Ecto neural progenitor cell (in vitro differentiated cells): ENCODE measurements at places on chromosomes 16 and 17.

GRCh38 chr16:64914-65255, 7.5 kb downstream of the RHBDF1 start:
- DNase-seq = no peak

DNA sequence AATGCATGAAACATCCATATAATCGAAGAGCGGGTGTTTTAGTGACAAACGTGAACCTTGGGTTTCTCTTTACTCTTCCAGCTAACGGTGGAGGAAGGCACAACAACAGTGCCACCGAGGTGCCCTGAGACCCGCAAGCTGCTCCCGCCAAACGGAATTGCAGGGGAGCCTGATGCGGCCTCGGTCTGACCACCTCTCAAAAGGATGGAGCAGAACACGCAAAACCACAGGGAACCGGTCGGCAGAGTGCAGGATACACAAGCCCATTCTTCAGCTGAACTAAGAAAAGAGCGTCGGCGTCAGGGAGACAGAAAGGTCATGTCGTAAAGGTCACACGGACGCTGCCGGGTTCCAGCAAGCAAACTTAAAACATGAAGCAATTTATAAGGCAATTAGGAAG, 109.5 kb upstream of the ZNF750 start:
- DNase-seq = no peak

- DNase-seq = no peak
Observed at GRCh38 chr17:42980766-42981397, 517 bp downstream of the RUNDC1 start.

DNA sequence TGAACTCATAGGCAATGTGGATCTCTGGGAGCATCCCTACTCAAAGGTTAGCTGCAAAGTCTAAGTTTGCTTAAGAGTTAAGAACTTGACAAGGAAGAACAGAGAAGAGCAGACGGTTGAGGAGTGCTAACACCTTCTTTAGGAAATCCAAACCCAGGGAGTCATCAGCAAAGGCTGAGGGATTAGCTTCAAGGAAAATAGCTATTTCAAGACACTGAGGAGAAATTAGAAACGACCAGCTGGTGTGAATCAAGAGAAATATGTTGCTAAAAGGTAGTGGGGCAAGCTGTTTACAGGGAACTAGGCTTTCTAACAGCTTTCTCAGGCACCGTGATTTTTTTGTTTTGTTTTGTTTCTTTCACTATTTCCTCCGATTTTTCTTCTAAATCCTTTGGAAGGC, 90.7 kb downstream of the CDH8 start:
- no peak for DNase-seq

GRCh38 chr16:12573300-12573699, 230.4 kb downstream of the CPPED1 start:
- no peak for DNase-seq

DNA sequence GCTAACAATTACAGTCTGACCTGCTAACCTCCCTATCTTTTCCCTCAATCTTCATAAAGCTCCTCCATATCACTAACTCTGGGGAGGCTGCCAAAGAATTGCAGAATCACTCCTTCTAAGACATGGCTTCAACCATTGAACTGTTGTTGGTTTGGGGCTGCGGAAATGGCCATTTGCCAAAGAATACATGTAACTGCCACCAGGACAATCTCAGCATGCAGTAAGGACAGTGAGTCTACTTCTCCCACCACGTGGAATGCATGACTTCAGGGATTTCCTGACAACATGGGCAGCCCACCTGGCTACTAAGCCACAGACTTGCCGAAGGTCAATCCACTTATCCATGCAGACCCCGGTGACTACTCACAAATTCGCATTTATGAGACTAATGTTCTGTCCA, 104.3 kb upstream of the NUDT7 start:
- DNase-seq = no peak

DNA sequence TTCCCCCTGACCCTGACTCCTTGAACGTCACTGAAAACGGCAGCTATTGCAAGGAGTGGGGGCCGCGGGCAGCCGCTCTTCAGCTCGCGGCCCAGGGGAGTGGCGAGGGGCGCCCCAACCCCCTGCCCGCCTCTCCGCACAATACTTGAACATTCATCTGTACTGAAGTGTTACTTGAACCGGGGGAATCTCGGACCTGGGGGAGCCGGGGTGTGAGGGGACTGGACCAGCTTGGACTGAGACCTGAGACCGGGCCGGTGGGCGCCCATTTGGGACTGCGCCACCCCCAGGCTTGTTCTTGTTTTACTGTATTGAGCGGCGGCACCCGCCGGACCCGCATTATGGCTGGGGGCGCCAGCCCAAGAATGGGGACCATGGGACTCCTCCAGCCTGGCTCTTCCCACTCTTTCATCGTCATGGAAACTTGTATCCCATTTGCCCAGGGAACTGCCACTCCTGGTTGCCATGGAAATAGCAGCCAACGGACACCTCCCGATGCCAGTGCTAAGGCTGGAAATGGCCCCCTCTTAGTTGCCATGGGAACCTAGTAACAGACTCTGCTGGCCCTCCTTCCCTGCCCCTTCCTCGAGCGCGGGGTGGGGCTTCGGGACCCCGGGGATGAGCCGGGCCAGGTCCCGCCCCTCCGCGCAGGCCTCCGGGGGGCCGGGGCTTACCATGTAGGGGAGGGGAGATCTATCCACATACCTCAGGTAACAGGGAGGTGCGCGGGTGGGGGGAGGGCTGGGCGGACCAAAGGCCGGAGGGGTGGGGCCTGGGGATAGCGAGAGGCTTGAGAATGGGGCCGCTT, 805 bp upstream of the ORAI3 start:
- peak; percentile 97 for DNase-seq

GRCh38 chr17:36859706-36860105, 77.6 kb upstream of the LHX1 start:
- no peak for DNase-seq

DNA sequence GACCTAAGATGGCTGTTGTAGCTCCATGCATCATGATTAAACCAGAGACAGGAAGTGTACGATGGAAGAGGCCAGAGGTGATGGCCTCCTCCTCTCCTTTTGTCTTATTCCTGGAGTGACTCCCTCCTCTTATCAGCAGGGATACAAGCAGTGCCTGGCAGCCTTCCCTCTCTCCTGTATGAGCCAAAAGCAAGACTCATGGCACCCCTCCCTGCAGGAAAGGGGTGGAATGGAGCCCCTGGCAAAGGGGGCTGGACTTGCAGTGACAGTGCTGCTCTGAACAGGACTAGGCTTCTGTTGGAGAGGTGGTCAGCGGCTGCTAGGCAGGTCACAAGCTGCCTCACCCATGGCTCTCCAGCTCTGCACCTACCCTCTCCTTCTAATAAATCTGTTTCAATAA, 8.4 kb downstream of the TXNL4B start:
- no peak for DNase-seq

DNA sequence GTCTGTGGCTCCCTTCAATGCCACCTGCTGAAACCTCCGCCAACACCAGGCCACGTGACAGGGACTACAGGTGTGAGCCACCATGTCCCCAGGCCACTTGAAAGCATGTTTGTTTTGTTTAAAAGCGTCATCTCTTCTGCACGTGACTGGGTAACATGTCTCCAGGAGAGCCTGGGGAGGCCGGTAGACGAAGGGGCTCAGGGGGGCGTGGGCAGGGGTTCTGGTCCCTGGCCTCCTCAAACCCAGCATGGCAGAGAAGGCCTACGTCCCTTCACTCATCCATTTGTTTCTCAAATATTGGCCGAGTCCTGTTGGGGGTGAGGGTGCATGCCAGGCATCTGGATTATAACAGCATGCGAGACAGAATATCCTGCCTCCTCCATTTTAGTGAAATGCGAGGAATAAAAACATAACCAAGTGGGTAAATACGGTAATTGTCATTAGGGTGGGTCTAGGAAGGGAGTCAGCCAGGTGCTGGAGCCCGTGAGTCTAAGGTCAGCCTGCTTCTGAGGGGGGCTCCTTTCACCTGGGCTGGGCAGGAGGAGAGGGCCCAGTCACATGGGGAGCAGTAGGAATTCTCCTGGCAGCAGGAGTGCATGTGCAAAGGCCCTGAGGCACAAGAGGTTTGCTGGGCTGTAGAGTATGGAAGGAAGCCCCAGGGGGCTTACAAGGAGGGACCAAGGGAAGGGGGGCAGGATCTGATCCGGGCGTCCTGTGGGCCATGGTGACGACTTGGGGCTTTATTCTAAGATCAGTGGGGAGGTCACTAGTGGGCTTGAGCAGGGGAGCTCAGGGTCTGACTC, 26.8 kb upstream of the CIBAR2 start:
- DNase-seq = no peak

DNA sequence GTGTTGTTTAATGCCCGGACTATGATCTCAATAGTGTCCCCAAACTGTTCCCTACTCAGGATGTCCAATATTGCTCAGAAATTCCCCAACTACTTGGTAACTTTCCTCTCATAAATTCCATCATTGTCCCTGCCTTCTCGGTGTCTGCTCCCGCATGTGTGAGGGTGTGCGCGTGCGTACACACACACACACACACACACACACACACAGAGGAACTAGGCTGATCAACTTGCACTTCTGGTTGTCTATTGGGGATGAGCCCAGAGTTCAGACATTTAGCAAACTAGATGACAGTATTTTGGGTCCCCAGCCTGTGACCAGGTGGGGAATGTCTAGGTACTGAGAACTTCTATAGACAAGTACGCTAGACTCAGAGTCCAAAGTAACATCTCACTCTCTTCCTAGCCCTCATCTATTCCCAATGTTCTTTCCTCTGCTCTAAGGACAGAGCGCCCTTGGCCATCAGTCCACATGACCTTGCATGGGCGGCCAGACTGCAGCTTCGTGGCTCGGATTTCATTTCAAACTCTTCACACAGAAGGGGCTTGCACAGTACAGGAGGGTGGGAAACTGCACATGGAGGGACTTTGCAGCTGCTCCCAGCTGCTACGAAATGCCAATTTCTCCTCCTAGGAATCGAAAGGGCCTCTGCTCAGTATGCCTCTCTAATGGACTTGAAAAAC, 5.3 kb downstream of the HS3ST3A1 start:
- no peak for DNase-seq

DNA sequence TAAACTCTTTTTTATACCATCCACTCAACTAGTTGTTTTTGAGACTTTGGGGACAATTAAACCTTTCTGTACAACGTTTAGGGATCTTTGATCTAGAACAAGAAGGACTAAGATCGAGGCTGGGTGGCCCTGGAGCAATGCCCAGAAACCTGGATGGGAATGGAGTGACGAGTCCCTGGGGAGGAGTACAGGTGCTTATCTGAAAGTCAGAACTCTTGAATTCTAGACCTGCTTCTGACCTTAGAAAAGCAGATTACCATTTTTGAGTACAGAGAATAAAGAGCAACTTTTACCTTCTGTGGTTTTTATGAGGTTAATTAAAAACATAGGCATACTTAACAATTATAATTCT, 17.8 kb downstream of the UBE2Z start:
- no peak for DNase-seq

GRCh38 chr17:58317421-58318064, 11.1 kb downstream of the TSPOAP1 start:
- peak; percentile 77 for DNase-seq

GRCh38 chr17:4505187-4505586, 6.5 kb downstream of the SPNS2 start:
- DNase-seq = no peak
